Stimulated activated CD8-positive, alpha-beta memory T cell treated with anti-CD3 and anti-CD28 coated beads, Interleukin-4, amount 100 ng/mL, for 1 hour (primary cell): ENCODE measurements at places on chromosomes 2 and 18.

DNA sequence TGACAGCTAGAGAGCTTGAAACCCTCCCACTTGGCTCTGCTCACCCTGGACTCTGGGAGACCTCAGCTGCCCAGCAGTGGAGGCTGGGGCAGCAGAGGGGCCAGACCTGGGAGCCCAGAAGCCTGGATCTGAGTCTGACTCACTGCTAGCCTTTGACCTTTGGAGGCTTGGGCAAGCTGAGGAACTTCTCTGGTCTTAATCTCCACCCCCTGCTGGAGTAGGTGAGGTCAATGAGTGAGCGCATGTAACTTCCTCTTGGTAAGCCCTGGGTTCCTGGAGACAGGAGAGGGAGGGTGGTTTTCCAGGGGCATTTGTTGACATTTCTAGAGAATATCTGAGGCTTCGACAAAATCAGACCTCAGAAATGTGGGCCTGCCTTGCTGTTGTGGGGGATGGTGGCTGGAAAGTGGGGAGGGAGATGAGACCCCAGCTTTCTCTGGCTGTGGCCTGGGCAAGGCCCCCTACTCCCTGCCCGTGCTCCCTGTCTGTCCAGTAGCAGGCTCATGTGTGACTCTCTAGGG, 73.0 kb upstream of the YWHAQ start:
- no peak for DNase-seq

GRCh38 chr2:28640260-28640907, 111.2 kb upstream of the PPP1CB start:
- DNase-seq = no peak

GRCh38 chr18:11800566-11801334, 50.5 kb upstream of the CHMP1B start:
- no peak for DNase-seq

- no peak for DNase-seq
These were observed 70.2 kb downstream of the CDCA7 start for GRCh38 chr2:173424886-173425285.

GRCh38 chr2:219037783-219038499, 3.4 kb downstream of the CFAP65 start:
- no peak for DNase-seq
